ENCODE measurements at places on chromosomes 16 and 17.

DNA sequence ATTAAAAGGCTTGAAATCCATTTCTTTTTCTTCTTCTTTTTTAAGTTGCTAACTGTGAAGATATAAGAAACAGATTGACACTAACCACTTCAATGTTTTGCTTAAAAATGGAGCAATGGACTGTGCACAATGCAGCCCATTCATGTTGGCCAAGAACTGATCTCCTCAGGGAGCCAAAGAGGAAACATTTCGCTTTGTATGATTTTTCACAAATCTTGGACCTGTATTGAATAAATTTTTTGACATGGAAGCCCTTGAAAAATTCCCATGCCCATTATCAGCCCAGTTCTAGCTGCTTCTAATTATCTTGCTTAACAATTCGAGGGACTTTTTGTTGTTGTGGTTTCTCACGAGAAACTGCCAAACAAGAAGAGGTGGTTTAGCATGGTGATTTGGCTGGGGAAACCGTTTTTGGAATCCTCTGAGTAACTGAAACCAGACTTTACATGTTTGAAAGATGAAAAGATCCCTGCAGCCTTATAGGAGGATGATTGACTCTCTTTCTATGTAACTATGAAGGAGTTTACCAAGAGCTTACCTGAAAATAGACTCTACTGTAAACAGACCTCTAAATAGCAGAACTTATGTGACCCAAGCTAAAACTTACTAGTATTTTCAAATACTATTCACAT is 1389.4 kb upstream of the GOT2 start:
- DNase-seq, result no peak

DNA sequence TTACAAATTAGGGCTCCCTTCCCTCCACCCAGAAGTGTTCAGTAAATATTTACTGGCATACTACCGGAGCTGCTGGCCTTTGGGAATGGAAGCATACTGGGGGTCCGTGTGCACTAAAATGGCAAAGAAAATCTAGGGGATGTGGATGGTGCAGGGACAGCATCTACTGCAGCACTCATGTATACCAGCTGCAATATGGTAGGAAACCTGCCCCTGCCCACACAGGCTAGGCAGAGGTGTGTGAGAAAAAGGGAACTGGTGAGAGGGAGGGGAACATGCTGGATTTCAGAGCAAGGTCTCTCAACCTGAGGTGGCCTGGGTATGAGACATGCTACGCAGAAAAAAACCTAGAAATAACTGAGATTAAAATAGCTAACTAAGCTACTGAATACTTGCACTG is 145.4 kb downstream of the CDH13 start:
- DNase-seq, result no peak

DNA sequence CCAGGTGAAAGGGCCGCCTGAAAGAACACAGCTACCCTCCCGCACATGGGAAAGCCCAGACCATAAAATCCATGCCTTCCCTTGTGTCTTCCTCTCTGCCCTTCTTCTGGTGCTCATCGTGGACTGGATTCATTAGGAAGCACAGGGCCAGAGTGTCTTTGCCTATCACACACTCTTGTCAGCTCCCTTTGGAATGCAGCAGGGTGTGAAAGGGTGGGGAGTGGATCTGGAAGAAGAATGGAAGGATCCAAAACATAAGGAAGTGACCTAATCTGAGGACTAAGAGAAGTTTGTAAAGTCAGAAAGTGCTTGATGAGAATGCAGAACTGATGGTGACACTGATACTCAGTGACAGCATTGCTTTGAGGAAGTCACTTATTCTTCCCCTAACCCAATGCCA is 1147.3 kb upstream of the GOT2 start:
- no peak for DNase-seq

- DNase-seq, result no peak
Measured at GRCh38 chr16:86430814-86431213, 79.5 kb upstream of the FOXF1 start.

- DNase-seq, result peak; percentile 97
Measured at GRCh38 chr17:59513934-59514841, 51.2 kb upstream of the DHX40 start.

GRCh38 chr16:13552062-13552959 is 367.6 kb upstream of the ERCC4 start:
- no peak for DNase-seq

GRCh38 chr17:69333561-69333960 is 6.6 kb upstream of the ABCA5 start:
- peak; percentile 43 for DNase-seq

DNA sequence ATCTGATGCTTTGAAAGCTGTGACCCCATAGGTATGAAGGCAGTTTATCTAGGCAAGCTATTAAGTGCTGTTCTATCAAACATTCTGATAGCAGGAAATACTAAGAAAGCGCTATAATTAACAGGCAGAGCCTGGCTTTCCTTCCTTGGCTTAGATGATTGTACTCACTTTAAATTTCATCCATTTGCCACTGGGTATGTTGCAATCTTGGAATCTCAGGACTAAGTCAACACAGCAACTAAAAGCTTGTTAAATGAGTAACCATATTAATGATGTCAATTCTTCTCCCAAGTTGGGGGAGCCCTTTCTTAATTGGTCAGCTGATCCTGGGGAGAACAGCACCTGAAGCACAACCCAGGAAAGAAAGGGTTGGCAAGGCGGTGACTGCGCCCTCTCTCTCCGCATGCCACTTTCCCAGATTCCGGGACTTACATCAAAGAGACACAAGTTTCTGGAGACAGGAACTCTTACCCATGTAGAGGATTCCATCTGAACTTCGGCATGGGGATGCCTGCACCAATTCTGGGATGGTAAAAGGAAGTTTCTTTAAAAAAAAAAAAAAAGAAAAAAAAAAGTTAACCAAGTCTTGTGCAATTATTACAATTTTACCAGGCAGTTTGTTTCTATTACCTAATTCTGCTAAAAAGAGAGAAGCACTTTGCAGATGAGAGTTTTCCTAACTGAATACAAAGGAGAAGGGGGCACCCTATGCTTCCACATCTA is 54.4 kb upstream of the ICAM2 start:
- peak; percentile 89 for DNase-seq

DNA sequence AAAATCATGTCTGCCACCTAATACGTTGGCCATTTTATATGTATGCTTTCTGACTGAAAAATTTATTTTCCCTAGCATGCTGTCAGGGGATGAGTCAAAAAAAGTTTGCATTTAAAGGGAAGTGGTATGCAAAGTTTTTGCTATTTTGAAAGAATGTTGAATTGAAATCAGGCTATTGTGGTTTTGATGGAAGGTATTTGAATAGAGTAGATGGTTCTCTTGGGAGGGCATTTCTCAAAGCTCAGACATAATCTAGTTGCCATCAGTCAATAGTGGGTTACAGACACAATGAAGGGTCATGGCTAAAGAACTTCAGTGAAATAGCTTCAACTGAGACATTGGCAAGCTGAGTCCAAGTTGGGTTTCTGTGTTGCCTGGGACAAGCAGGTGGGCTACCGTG is 102.4 kb downstream of the MAP2K6 start:
- DNase-seq, result peak; percentile 39

DNA sequence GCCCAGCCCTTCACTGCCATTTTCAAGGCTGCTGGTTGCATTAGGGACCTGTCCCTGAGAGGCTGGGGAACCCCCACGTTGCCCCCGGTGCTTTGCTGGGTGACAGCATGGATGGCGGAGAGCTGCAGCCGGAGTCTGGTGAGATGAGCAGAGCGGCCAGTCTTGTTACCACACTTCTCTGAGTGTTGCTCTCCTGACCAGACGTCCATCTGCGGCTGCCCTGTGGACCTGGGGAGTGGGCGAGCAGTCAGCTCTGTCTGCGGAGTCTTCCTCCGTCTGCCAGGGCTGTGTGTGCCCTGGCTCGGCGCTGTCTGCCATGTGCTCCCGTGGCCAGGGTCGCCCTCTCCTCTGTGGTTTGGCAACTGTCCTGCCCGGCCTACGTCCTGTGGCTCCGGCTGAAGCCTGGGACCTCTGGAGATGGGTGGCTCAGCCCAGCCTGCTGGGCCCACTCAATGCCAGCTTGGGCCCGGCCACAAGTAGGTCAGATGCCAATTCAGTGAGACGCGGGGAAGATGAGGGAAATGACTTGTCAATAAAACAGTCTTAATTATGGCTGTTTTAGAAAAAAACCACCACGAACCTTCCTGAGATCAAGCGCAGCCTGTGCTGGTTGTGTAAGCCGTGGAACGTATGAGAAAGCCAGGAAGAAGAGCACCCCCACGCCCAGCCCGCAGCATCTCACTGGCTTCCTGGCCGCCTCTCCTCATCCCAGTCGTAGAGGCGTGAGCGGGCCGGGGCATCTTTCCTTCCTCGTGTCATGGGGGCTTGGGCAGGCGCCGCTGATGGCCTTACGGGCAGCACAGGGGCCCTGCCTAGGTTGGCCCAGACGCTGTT is 7.9 kb downstream of the KCTD5 start:
- peak; percentile 27 for DNase-seq

DNA sequence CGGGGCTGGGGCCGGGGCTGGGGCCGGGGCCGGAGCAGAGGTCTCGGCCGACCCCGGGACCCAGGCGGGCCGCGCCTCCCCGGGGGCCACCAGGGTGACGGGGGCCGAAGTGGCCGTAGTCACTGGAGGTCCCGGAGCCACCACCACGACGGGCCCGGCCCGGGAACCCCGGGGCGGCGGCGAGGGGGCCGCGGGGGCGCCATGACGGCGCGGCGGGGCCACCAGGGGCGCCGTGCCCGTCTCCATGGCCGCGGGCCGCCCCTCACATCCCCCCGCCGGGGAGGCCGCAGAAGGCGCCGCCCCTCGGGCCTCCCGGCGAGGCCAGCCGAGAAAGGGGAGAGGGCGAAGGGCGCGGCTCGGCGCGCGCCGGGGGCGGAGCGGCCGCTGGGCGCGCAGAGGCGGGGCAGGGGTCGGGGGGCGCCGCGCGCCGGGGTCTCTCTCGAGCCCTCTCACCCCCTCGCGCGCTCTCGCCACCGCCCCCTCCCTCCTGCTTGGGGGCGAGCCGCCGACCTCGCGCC is 297 bp downstream of the TBC1D10B start:
- DNase-seq, result no peak

- no peak for DNase-seq
Measured at GRCh38 chr16:85668676-85669424, 19.9 kb downstream of the GINS2 start.

DNA sequence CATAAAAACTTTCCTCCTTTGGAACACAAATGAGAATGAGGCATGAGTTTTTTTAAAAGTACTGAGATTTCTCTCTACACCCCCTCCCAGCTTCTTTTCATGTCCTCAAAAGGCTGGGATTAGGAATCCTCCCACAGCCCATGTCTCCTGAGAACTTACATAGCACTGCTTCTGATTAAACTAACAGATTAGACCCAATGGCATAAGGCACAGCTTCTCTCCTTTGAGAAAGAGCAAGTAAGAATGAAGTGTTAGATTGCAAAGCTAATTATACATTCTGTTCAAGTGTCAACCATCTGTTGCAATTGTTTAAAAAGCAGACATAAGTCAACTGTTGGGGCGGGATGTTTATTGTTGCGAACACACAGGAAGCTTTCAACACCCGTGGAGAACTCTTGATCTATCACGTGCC is 715.1 kb downstream of the CDH11 start:
- no peak for DNase-seq

DNA sequence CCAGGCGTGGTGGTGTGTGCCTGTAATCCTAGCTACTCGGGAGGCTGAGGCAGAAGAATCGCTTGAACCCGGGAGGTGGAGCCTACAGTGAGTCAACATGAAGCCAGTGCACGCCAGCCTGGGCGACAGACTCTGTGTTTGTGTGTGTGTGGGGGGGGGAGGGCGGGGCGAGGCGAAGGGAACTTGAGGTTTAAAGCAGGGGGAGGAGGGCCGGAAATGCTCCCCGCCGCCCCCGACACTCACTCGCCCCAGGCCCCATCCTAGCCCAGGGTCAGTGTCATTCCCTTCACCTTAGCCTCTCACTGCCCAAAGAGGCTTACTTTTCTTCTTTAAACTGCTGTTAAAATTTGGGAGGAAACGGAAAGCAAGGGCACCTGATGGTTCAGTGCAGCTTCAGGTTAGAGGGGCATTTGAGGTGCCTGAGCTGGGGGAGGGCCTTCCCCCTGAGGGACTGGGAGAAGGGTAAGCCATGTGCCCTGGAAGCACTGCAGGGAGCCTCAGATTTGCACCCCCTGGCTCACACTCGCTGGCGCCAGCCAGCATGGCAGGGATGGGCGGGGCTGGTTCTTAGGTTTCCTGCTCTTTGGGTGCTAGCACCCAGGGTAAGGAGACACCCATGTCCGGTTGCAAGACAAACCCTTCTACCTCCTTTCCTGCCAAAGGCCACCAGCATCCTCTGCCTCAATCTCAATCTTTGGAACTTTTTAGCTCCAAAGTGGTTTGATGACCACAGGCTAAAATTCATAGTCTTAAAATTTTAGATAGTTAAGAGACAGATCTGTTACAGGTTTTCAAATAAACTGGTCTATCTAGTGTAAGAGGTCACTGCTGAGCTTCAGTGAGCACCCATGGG is 2.2 kb upstream of the LIMD2 start:
- peak; percentile 50 for DNase-seq

- no peak for DNase-seq
Measured at GRCh38 chr16:48914070-48914469, 304.1 kb upstream of the N4BP1 start.

- DNase-seq, result no peak
Measured at GRCh38 chr17:69773081-69773480, 301.9 kb upstream of the KCNJ16 start.

DNA sequence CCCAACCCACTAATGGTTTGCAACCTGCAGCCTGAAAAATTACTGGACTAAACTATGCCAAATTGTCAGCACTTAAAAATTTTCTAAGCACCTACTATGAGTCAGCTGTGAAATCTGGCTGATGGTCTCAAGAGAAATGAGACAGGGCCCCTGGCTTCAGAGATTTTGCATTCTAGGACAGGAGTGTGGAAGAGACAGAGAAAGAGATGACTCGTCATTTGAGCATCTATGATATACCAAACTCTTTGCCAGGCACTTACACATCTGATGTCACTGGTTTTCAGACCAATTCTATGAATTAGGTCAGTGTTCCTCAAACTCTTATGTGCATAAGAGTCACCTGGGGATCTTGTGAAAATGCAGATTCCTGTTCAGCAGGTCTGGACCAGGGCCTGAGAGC is 44.4 kb downstream of the CLEC19A start:
- DNase-seq, result no peak

DNA sequence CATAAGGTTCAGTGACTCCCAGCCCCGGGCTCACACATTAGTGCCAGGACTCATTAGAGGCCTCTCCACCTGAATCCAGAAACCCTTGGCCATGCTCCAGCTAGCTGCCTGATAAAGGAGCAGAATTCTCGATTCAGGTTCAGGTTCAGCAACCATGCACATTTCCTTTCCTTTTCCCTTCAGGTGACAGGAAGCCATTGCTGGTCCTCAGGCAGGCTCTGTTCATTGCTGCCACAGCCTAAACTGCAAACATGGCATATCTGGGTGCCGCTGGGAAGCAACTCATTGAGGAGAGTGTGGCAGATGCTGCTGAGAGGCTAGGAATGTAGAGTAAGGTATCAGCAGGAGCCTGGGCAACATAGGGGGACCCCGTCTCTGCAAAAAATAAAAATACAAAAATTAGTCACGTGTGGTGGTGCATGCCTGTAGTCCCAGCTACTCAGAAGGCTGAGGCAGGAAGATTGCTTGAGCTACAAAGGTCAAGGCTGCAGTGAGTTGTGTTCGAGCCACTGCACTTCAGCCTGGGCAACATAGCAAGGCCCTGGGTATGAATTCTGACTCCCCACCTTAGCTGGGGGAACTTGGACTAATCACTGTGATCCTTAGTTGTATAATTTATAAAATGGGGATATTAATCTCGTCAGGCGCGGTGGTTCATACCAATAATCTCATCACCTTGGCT is 28.7 kb downstream of the ARL4D start:
- no peak for DNase-seq

- peak; percentile 76 for DNase-seq
Measured at GRCh38 chr17:38982858-38983746, 15.9 kb upstream of the FBXO47 start.

- DNase-seq, result peak; percentile 35
Measured at GRCh38 chr16:48613061-48613957, 3.3 kb upstream of the N4BP1 start.

Measured in suppressor macrophage treated with lipopolysaccharide for 4 hours (primary cell).